ENCODE measurements at places on chromosomes 12 and 14.

DNA sequence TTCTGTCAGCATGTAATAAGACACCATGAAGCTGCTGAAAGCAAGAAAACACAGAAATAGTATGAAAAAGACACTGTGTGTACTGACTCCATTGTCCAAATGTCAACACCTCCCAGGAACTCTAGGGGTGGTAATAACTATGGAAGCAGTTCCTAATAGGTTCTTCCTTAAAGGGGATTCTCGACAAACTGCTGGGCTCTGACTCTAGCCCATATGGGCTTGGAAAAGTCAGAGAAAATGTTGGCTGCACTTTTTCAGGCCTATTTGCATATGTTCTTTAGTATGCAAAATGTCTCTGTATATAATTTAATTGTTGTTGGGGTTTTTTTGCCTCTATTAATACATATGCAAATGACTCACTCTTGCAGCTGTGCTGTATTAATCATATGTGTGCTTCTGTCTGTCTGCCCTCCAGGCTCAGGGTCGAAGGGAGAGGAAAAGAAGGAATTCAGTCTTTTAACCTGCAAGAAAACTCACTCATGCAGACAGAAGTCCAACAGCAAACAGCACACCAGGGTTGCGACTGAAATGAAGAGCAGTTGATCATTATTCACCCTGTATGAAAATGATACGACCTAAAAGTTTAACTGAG lies 317.6 kb downstream of the SOX5 start:
- DNase-seq: no peak

DNA sequence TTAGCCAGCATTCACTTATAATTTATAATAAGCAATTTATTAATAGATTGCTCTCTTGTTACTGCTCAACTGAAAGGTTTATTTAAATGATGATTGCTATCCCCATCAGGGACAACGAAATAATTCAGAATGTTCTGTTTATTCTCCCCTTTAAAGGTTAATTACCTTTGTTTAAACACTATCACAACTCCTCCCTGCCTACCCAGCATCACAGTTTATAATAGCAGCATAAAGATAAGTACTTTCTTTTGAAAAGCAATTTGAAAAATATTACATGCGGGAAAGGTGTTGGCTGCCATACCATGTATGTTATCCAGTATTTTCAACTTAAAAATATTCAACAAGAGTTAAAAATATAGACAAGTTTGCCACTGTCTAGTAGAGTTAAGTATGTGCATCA lies 30.6 kb downstream of the SCAF11 start:
- no peak for DNase-seq

DNA sequence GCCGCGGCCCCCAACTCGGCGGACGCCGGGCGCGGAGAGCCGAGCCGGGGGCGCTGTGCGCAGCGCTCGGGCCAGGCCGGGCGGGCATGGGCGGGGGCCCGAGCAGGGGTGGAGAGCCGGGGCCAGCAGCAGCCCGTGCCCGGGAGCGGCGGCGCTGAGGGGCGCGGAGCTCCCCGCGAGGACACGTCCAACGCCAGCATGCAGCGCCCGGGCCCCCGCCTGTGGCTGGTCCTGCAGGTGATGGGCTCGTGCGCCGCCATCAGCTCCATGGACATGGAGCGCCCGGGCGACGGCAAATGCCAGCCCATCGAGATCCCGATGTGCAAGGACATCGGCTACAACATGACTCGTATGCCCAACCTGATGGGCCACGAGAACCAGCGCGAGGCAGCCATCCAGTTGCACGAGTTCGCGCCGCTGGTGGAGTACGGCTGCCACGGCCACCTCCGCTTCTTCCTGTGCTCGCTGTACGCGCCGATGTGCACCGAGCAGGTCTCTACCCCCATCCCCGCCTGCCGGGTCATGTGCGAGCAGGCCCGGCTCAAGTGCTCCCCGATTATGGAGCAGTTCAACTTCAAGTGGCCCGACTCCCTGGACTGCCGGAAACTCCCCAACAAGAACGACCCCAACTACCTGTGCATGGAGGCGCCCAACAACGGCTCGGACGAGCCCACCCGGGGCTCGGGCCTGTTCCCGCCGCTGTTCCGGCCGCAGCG lies 639 bp downstream of the FZD10 start:
- no peak for DNase-seq

DNA sequence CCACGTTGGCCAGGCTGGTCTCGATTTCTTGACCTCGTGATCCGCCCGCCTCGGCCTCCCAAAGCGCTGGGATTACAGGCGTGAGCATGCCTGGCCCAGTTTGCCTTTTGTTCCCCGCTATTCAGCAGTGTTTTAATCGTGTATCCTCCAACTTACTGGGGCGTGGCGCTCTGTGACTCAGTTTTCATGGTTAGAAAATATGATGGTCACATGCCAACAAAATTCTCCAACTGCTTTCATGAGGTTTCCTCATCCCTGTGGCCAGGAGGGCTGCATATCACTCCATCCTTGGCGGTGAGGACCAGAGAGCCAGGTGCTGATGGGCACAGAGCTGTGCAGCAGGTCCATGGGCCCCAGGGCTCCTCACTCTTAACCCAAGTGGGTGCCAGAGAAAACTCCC lies 33.0 kb upstream of the PRMT8 start:
- DNase-seq: no peak

DNA sequence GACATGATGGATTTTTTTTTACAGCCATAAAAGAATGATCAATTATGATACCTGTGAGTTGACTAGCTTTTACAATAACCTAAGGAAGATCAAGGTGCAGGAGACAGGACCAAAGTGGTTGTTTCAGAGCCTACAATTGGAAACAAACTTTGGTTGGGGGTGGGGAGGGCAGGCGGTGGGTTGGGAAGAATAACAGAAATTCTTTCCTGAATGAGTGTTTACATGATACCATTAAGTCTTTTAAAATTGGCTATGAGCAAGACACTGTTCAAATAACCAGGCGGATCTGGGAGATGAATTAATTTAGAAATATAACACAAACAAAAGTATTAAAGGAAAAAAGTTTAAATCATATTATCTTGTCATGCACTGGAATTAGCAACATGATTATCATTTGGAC lies 7.2 kb downstream of the NFYB start:
- no peak for DNase-seq

DNA sequence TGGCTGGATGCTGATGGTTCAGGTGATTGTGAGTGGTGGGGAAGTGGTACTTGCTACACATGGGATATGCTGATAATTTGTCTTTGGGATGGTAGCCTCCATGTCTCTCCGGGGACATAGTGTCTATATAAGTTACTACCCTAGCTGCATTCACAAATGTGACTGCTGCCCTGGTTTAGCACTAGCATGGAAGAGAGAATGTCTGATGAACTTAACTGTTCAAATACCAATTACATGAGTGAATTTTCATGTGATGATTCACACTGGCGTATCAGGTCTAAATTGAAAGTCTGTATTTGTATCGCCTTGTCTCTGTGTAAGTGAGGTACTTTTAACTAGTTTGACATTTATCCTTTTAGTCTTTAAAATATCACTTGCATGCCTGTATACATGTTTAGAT lies 34.4 kb downstream of the ATF7IP start:
- no peak for DNase-seq

- DNase-seq: no peak
Measured at GRCh38 chr14:95292660-95293425, 26.9 kb downstream of the CLMN start.

DNA sequence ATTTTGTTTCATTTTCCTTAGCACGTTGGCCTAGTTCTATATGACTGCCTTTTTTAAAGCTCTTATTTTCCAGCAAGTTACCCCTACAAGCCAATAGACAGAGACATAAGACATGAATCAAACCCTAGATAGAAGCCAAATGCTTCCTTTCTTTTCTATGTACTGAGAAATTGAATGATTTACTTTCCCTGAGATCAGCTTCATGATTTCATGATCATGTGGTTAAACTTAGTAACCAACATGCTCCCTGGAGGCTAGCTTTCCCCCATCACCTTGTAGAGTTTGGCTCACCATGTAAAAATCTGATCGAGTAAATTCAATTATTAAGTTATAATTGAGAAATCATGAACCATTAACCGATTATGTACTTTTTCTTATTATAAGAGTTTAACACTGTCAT lies 148.1 kb upstream of the LRIG3 start:
- no peak for DNase-seq

DNA sequence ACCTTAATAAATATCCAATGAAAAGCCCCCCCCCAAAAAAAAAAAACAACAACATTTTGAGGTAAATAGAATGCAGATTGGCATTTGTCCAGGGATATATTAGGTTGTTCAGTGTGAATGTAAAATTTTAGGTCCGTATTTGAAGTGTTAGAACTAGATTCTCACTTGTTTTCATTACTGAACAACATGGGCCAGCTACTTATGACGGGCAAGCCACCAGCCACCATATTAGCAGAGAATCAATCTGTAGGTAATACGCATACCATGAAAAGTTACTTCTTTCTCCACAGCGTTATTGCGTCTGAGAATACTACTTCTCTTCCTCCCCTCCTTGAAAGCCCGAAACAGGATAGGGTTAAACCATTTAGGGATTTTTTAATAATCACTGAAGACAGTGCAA lies 5.4 kb downstream of the FLRT2 start:
- no peak for DNase-seq

DNA sequence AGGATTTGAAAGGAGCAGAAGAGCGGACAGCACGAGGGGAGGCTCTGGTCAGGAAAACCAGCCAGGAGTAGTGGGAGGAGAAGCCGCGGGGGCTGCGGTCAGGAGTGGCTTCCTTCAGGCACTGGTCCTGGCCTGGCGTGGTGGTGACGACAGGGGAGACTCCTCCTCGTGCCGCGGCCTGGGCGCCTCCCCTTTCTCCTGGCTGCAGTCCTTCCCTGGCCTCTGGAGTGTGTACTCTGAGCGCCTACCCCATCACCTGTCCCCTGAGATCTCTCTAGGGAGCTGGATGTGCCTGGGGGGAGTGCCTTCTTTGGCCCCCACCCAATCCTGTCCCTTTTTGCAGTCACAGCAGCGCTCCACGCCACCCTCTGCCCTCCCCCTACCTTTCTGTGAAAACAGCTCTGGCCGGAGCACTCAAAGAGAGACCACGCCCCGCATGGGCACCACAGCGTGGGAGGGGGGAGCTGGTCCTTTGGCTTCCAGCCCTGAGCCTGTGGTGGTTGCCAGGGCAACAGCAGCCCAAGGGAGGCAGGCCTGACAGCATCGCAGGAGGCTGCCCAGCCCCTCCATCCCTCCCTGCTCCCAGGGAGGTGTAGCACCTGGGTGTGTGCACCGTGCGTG lies 125.9 kb downstream of the CALM1 start:
- DNase-seq: no peak

Data from HTR-8/SVneo (cell line).